ENCODE measurements at places on chromosomes 12 and 14. TPM values are rescaled to one million over a fixed set of nuclear protein-coding genes. Genes with fewer than 3 reads are reported as not detected.

DNA sequence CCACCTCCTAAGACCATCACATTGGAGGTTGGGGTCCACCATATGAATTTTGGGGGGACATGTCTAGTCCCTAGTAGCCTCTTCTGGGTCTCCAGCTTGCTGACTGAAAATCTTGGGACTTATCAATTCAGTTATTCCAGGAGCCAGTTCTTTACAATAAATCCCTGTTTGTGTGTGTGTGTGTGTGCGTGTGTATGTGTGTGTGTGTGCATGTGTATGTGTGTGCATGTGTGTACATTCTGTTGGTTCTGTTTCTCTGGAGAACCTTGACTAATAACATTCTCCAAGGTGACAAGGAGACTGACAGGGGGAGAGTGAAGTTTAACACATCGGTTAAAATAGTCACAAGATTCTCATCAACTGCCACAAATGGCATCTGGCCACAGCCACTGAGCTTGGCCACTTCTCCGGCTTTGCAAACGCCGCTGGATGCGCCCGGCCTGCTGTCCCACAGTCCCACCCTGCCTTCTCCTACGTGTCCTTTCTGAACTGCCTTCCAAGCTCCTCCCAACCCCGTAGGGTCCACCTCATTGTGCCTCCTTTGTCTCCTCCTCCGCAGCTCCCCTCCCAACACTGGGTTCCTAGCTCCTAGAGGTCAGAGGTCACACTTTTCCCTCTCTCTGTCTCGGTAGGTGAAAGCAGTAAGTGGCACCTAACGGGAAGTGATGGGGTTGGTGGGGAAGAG, 88.1 kb upstream of the DIO3 start:
- H3K27me3 ChIP-seq = no peaks in the 10 kb centered on the region
- H3K27ac ChIP-seq = no peak overlapping the region
- H3K36me3 ChIP-seq = no peaks in the 10 kb centered on the region
- H3K4me3 ChIP-seq = no peak overlapping the region
- peaks cover 19% of the 10 kb centered on the region for H3K4me1 ChIP-seq
- no peak for DNase-seq

DNA sequence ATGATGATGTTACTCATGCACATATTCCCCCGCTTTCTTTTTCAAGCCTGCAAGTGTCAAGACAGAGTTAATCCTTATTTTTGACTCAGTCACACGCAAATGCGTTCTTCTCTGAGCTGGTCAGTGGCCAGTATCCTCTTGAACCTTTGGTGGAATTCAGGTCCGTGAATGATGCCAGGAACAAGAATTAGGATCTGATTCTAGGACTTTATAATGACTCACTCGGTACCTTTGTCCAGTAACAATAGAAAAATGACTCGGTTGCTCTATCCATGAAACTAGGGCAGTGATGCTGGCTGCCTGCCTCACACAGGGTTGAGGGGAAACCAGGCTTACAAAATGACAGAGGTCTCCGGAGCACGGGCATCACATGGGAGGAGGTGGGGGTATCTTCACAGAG, 185.8 kb upstream of the NUDT4 start:
- H3K4me3 ChIP-seq = no peak overlapping the region
- no peaks in the 10 kb centered on the region for H3K27me3 ChIP-seq
- H3K36me3 ChIP-seq = no peaks in the 10 kb centered on the region
- H3K4me1 ChIP-seq = no peaks in the 10 kb centered on the region

GRCh38 chr12:87383680-87384079, 645.5 kb downstream of the C12orf50 start:
- no peak for DNase-seq
- no peak overlapping the region for H3K27ac ChIP-seq
- H3K4me1 ChIP-seq = no peaks in the 10 kb centered on the region

Gene FOXA1
- total RNA-seq = 30.5 TPM

Gene MYO1H
- total RNA-seq = 0.30 TPM

All from lower lobe of right lung (tissue), 2 donors.